CD4-positive, CD25-positive, alpha-beta regulatory T cell (primary cell): ENCODE measurements at places on chromosomes 16 and 17. TPM values are rescaled to one million over a fixed set of nuclear protein-coding genes. Genes with fewer than 3 reads are reported as not detected.

GRCh38 chr17:46833840-46834208 is 15.3 kb upstream of the WNT3 start:
- no peaks in the 10 kb centered on the region for H3K4me1 ChIP-seq
- H3K4me3 ChIP-seq, result no peak overlapping the region
- DNase-seq, result no peak
- no peak overlapping the region for H3K27ac ChIP-seq

DNA sequence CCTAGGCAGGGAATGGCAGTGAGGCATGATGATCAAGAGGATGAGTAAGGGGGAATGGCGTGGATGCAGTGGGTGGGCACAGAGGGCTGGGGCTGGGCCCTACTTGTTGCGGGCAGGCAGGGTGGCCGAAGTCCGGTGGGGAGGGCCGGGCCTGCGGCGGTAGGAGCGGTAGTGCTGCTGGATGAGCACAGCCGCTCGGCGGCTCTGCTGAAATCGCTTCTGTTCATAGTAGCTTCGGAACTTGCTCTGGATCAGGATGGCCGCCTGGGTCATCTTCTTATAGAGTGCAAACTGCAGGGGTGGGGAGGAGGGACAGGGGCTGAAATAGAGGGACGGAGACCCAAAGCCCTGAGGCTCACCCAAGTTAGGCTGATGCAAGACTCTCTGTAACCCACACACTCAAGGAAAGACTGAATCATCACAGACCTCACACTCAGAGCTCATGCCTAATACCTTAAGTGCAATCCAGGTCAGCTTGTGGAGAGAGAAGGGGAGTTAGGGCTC is 1.5 kb upstream of the SPAG7 start:
- no peak for DNase-seq
- H3K36me3 ChIP-seq, result peaks cover 25% of the 10 kb centered on the region
- peak overlapping the region; percentile 69 for H3K4me3 ChIP-seq
- H3K27ac ChIP-seq, result peak overlapping the region; percentile 88
- no peaks in the 10 kb centered on the region for H3K27me3 ChIP-seq

P2RX1 gene
- 2.3 TPM for total RNA-seq

OTOP3 gene
- total RNA-seq, result not detected

- H3K27me3 ChIP-seq, result no peaks in the 10 kb centered on the region
- DNase-seq, result no peak
- no peak overlapping the region for H3K4me3 ChIP-seq
These were observed 48.7 kb upstream of the TNRC6C start for GRCh38 chr17:77909816-77910215.

DNA sequence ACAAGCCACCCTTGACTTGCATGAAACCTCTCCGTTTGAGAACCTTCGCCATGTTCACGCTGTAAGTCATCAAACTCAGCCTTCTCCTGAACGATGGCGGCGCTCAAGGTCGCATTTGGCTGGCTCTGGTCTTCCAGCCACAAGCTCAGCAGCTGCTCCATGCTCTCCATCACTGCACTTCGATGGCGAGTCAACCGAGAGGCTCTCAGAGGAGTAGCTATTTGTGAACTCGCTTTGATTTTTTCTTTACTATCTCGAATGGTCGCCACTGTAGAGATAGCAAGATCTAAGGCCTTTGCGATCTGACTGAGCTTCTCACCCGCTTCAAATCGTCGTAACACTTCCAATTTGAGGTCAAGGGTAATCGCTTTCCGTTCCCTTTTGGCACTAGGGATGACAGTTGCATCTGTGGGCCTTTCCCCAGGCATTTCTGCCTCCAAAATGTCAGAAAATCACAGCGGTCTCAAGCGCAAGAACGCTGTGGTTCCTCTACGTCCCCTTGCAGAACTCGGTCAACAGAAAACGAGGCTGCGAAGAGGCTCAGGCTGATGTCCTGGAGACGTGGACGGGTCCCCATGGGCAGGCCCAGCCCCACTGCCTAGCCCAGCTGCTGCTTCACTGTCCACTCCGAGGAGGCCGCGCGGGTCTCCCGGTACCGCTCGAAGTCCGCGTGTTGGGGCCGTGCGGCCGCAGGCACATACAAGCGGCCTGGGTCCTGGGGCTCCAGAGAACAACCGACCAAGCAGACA is 23.1 kb downstream of the DEF8 start:
- H3K4me3 ChIP-seq, result peak overlapping the region; percentile 78
- peak overlapping the region; percentile 69 for H3K27ac ChIP-seq
- no peak for DNase-seq
- no peaks in the 10 kb centered on the region for H3K36me3 ChIP-seq
